MG63 (cell line): ENCODE measurements at places on chromosomes 12 and 14. TPM values are rescaled to one million over a fixed set of nuclear protein-coding genes. Genes with fewer than 3 reads are reported as not detected.

The STXBP6 gene
- total RNA-seq = 1.4 TPM in 1 of 2 replicates, not detected in the other

The SSPN gene
- total RNA-seq = 0.13 TPM in 1 of 2 replicates, not detected in the other

The KRT71 gene
- not detected in 2 replicates for total RNA-seq

The MYL2 gene
- total RNA-seq = not detected in 2 replicates

The SERPINA9 gene
- total RNA-seq = not detected in 2 replicates
